ENCODE measurements at places on chromosomes 5 and 9.

- DNase-seq, result no peak
Observed at GRCh38 chr5:174148721-174149120, 103.2 kb downstream of the NSG2 start.

- no peak for DNase-seq
Observed at GRCh38 chr5:157761690-157762621, 18.4 kb downstream of the LSM11 start.

DNA sequence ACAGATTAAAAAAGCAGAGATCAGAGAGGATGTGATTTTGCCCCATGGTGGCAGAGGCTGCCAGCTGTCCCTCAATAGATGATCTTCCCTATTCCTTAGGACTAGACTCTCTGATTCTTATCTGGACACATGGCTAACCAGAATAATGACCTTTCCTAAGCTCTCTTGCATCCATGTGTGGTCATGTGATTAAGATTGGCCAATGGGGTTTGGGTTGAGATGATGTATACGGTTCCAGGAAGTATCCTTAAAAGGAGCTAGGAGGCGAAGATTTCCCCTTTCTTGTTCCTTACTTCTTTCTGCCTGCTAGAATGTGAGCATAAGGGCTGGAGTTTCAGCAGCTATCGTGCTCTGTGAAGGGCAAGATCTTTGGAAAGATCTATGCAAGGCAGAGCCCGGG lies 39.8 kb downstream of the FOXI1 start:
- no peak for DNase-seq

GRCh38 chr5:122471031-122471751 lies 159.2 kb downstream of the SNCAIP start:
- no peak for DNase-seq

DNA sequence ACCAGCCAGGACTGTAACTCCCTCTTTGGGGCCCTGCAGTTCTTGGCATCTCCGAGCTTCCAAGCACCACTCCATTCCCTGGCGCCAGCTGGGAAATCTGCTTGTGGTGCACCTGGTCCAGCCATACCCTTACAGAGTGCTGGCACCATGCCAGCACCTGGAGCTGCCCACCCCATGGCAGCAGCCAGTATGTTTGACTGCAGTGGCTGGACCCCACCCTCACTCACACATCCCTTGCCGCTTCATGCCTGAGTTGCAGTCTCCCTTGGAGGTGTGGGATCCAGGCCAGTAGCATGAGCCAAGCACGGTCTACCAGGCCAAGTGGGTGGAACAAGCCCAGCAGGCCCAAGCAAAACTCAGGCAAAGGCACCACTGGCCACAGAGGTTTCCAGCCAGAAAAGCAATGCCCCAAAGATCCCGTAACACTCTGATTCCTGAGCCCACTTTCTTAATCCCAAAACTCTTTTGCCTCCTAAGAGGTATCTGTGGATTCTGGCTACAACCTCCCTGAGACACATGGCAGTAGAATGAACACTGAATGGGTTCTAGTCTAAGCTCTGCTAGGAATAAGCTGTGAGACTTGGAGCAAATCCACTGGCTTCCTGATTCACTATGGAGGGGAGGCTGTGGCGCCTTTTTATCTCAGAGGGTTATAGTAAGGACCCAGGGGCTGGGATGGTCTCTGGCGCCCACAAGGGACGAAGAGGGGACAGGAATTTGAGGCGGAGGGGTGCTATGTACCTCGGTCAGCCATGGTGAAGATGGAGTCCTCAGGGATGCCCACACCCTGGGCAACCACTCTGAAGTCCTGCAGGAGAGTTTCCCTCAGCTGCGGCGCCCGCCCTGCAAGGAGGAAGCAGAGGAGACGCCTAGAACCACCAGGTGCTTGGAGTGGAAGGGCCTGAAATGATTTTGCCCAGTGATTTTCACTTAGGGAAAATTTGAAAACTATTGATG lies 5.6 kb downstream of the AMBP start:
- peak; percentile 80 for DNase-seq

- DNase-seq, result no peak
Observed at GRCh38 chr5:121982893-121983285, 21.1 kb downstream of the SRFBP1 start.

DNA sequence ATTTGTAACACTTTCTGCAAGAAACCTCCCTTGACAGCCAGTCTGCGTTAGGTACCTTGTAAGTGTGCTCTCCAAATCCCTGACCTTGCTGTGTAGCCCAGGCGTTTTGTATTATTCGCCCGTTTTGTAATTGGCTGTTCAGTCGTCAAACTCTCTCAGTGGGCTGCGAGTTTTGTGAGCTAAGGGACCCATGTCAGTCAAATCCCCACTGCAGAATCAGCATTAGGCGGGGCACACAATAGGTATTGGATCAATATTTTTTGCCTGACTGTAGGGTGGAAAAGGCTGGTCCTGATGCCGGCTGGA lies 665 bp downstream of the DNAJC18 start:
- no peak for DNase-seq

GRCh38 chr5:9516591-9516990 lies 29.3 kb downstream of the SEMA5A start:
- no peak for DNase-seq

- peak; percentile 83 for DNase-seq
Observed at GRCh38 chr5:157443041-157443549, 16.9 kb upstream of the NIPAL4 start.

Measured in right hindlimb (tissue), 1 donor.